ENCODE measurements at places on chromosomes 13 and 19. TPM values are rescaled to one million over a fixed set of nuclear protein-coding genes. Genes with fewer than 3 reads are reported as not detected.

- H3K4me1 ChIP-seq = no peaks in the 10 kb centered on the region
- H3K36me3 ChIP-seq = peaks cover 7% of the 10 kb centered on the region
- no peak overlapping the region for H3K27ac ChIP-seq
- DNase-seq = no peak
- H3K27me3 ChIP-seq = no peaks in the 10 kb centered on the region
These were observed 25.4 kb upstream of the C2CD4C start for GRCh38 chr19:434152-434960.

DNA sequence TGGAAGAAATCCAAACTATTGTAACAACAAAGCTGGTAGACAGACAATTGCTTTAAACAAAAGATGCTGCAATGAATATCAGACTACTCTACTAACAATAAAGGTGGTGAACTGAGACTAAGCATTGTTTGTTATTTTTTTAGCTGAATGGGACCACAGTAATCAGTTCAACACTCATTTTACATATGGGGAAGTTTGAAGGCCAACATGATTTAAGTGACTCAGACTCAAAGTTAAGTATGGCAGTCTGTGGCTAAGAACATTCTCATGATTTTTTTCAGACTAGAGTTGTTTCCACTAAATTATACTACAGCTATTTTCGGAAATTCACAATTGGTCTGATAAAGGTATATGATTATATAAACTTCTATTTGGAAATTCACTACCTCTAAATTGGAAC is 10.4 kb downstream of the EXOSC8 start:
- no peak overlapping the region for H3K27ac ChIP-seq
- H3K36me3 ChIP-seq = no peaks in the 10 kb centered on the region
- H3K27me3 ChIP-seq = no peaks in the 10 kb centered on the region
- H3K4me3 ChIP-seq = no peak overlapping the region
- no peak for DNase-seq
- H3K4me1 ChIP-seq = no peaks in the 10 kb centered on the region

- peaks cover 9% of the 10 kb centered on the region for H3K4me1 ChIP-seq
- peak; percentile 91 for DNase-seq
- no peaks in the 10 kb centered on the region for H3K36me3 ChIP-seq
- no peak overlapping the region for H3K4me3 ChIP-seq
- H3K27ac ChIP-seq = peak overlapping the region; percentile 65
These were observed 15.7 kb downstream of the PNPLA6 start for GRCh38 chr19:7550987-7551761.

DNA sequence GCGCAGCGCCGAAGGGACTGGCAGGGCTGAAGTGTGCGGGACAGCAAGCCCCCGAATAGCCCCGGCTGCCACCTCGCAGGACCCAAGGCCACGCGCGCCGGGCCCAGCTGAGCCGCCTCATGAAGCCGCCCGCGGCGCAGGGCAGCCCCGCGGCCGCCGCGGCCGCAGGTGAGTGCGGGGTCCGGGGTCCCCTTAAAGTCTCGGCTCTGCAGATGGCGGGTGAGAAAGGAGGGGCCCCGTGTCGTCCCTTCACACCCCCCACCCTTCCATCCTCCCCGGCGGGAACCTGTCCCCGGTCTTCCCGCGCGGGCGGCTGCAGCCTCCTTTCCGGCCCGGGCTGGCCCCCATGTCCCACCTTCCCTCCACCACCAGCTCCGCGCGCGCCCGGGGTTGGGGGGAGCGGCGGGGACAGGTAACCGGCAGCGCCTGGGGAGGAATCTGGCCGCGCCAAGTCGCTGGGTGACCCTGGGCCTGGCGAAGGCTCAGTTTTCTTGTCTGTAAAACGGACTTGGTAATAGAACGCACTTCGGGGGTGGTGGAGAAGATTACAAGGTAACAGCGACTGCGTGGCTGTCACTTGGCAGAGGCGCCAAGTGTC is 338 bp downstream of the RGCC start:
- peaks cover 26% of the 10 kb centered on the region for H3K4me1 ChIP-seq
- no peak for DNase-seq
- no peaks in the 10 kb centered on the region for H3K36me3 ChIP-seq
- no peaks in the 10 kb centered on the region for H3K27me3 ChIP-seq

DNA sequence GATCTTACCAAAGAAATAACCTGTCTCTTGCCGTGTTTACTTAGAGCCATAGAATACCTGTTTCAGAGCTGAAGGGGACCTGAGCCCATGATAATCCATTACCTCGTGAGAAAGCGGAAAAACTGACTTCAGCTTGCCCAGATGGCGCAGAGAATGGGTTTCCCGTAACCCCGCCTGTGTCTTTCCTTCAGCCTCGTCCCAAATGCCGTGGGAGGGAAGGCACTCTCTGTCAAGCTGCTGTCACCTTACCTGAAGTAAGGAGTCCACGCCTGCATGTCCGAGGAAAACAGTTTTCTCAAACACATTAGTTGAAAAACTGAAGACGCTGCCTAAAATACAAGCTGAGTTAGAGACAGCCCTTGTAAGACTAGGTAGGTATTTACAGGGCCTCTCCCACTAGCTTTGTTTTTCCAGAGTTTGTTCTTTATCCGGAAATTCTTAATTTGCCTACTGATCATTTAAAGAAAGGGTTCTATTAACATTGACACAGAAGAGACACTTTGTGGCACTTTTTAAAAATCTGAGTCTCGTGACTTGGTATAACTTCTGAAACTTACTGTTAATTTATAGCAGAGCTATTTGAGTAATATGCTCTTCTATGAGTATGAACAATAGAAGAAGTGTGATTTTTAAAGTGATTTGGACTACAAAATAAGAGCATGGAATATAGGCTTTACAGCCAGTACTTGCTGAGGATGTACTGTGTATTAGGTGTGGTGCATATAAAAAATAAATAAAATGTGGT is 1.3 kb upstream of the INTS6 start:
- no peaks in the 10 kb centered on the region for H3K36me3 ChIP-seq
- peak overlapping the region; percentile 26 for H3K4me3 ChIP-seq
- H3K27me3 ChIP-seq = no peaks in the 10 kb centered on the region
- peak overlapping the region; percentile 98 for H3K27ac ChIP-seq
- H3K4me1 ChIP-seq = peaks cover 26% of the 10 kb centered on the region

The TMEM145 gene
- not detected for total RNA-seq

GRCh38 chr19:39746836-39747529 is 9.2 kb upstream of the CLC start:
- no peaks in the 10 kb centered on the region for H3K27me3 ChIP-seq
- H3K4me3 ChIP-seq = no peak overlapping the region
- DNase-seq = peak; percentile 82
- H3K36me3 ChIP-seq = no peaks in the 10 kb centered on the region

DNA sequence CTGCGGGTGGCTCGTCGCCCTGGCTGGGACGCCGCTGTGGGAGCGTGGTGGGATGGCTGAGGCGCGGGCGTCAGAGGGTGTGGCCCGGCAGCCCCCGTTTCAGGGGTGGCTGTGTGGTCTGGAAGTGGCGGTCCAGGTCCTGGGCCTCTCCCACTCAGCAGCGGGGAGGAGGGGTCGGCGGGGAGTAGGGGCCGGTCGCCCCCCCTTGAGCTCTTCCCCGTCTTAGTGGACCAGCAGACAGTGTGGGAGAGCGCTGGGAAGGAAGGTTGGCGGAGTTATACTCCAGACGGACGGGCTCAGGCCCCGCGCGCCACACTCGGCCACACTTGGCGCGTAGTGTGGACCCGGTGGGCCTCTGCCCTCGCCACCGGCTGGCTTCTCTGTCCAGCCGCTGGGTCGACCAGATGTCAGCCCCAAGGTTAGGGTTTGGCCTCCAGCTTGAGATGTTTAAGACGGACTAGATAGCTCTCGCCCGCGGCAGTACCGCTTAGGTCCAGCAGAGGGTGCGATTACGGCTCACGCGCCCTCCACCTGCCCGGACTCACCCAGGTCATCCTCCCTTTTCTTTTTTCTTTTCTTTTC is 21.7 kb upstream of the ZNF429 start:
- H3K4me1 ChIP-seq = peaks cover 8% of the 10 kb centered on the region
- peak; percentile 73 for DNase-seq
- H3K27ac ChIP-seq = no peak overlapping the region
- H3K36me3 ChIP-seq = no peaks in the 10 kb centered on the region
- no peak overlapping the region for H3K4me3 ChIP-seq

The PEAK3 gene
- total RNA-seq = 0.66 TPM

DNA sequence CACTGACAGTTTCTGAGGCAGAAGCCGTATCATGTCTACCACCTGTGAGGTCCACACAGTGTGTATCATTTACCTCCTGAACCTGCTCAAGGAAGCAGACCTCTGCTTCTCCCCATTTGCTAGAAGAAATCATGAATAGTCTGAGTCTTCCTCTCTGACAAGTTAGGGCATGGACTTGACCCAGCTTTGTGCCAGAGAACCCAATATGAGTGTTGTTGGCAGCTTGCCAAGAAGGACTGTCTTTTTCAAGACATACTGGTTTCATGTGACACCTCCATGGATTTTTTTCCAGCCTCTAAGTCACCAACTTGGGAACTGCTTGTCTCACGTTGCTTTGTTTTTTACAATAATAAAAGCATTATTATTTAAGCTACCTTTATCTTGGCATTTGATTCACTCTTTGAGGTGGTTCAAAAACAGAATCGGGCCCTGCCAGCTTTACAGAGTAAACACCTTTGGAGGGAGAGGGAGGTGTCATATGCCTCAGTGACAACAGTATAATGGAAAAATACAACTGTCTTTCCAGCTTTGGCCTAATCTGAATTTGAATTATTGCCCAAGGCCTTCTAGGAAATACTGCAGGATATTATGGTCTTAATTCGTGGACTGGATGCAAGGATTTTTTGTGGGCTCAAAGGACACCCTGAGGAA is 9.6 kb downstream of the ZNF211 start:
- H3K36me3 ChIP-seq = peaks cover 20% of the 10 kb centered on the region
- no peaks in the 10 kb centered on the region for H3K27me3 ChIP-seq
- no peak overlapping the region for H3K4me3 ChIP-seq
- no peaks in the 10 kb centered on the region for H3K4me1 ChIP-seq
- no peak for DNase-seq

GRCh38 chr19:18208098-18208951 is 4.5 kb upstream of the RAB3A start:
- H3K27me3 ChIP-seq = no peaks in the 10 kb centered on the region
- DNase-seq = peak; percentile 44
- H3K4me1 ChIP-seq = peaks cover 16% of the 10 kb centered on the region
- no peak overlapping the region for H3K27ac ChIP-seq

DNA sequence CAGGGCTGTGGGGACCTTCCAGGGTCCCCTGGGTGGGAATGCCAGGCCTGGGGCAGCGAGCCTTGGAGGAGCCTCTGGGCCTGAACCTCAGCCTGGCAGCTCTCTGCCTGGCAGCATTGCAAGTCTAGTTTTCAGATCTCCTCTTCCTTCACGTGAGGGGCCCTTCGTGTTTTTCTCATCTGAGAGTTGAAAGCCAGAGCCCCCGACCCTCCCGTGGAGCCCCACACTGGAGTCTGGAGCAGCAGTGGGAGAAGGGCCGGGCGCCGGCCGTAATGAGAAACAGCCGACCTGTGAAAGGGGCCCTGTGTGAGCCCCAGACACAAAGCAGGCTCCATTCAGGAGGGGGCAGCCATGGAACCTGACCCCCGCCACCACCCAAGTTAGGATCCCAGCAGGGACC is 19.3 kb downstream of the TMED1 start:
- H3K4me1 ChIP-seq = no peaks in the 10 kb centered on the region
- H3K4me3 ChIP-seq = no peak overlapping the region
- H3K27ac ChIP-seq = peak overlapping the region; percentile 43
- H3K36me3 ChIP-seq = no peaks in the 10 kb centered on the region
- no peaks in the 10 kb centered on the region for H3K27me3 ChIP-seq

- no peak overlapping the region for H3K4me3 ChIP-seq
- no peak for DNase-seq
- no peaks in the 10 kb centered on the region for H3K27me3 ChIP-seq
- no peaks in the 10 kb centered on the region for H3K4me1 ChIP-seq
- no peak overlapping the region for H3K27ac ChIP-seq
These were observed 131.3 kb downstream of the SUCLA2 start for GRCh38 chr13:47869776-47870175.

The LRRC8E gene
- total RNA-seq = 3.4 TPM

The ZNF234 gene
- total RNA-seq = 4.9 TPM

- peaks cover 3% of the 10 kb centered on the region for H3K4me1 ChIP-seq
- H3K36me3 ChIP-seq = no peaks in the 10 kb centered on the region
- peak; percentile 54 for DNase-seq
- H3K27ac ChIP-seq = no peak overlapping the region
- H3K27me3 ChIP-seq = no peaks in the 10 kb centered on the region
These were observed 34.6 kb upstream of the SLC46A3 start for GRCh38 chr13:28753208-28753892.

DNA sequence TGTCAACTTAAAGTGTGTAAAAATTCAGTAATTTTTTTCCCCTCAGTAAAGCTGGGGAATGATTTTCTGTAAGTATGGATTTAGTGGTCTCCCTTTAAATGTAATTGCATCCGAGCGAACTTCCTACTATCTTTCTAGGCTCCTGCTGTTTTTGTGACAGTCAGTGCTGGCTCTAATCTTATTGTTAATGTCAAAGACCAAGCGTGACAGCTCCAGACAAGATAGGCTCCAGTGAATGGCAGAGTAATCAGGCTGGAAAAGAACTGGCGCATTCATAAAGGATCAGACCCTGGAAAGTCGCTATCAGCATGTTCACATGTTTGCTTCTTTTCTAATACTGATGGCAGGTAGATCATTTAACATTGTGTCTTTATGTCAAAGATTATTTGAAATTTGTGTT is 908.0 kb upstream of the ATXN8OS start:
- DNase-seq = no peak
- no peak overlapping the region for H3K4me3 ChIP-seq
- no peaks in the 10 kb centered on the region for H3K27me3 ChIP-seq
- no peaks in the 10 kb centered on the region for H3K4me1 ChIP-seq
- H3K27ac ChIP-seq = no peak overlapping the region

DNA sequence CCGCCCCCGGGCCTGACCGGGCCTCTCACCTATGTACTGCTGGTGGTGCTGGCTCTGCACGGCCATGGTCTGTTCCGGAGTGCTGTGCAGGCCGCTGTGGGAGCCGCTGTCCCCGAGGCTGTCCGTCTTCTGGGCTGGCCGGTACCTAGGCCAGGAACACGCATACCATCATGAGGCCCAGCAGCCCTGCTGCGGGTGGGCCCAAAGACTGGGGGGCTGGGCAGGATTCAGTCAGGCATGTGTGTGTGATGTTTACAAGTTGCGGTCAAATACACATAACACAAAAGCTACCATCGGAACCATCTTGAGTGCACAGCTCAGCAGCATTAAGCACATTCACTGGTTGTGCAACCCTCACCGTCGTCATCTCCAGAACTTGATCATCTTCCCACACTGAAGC is 32.2 kb upstream of the RANBP3 start:
- no peaks in the 10 kb centered on the region for H3K4me1 ChIP-seq
- no peak overlapping the region for H3K4me3 ChIP-seq
- DNase-seq = no peak
- no peaks in the 10 kb centered on the region for H3K36me3 ChIP-seq
- no peak overlapping the region for H3K27ac ChIP-seq

The ZNF575 gene
- not detected for total RNA-seq

DNA sequence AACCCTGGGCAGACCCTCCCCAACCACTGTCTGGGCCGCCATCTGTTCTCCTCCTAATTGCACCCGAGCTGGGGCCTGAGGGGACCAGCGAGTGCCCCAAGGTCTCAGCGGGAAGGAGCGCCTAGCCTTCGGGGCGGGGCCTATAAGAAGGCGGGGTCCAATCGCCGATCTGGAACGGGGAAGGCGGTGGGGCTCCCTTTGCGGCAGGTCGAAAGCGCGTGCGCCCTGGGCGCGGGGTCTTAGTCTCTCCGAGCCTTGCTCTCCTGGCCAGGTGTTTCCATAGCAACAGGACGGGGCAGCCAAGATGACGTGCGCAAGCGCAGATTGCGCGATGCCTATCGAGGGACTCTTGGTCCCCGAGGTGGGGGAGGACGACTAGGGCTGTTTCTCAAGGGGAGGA is 2.8 kb downstream of the MAST1 start:
- no peaks in the 10 kb centered on the region for H3K36me3 ChIP-seq
- H3K4me1 ChIP-seq = peaks cover 23% of the 10 kb centered on the region
- peaks cover 27% of the 10 kb centered on the region for H3K27me3 ChIP-seq
- peak; percentile 55 for DNase-seq
